BJ (cell line): ENCODE measurements at places on chromosomes 12 and 14.

GRCh38 chr14:43535231-43535838 is 971.7 kb downstream of the FSCB start:
- no peak for DNase-seq

GRCh38 chr12:88067301-88067700 is 38.1 kb upstream of the C12orf50 start:
- DNase-seq, result no peak

DNA sequence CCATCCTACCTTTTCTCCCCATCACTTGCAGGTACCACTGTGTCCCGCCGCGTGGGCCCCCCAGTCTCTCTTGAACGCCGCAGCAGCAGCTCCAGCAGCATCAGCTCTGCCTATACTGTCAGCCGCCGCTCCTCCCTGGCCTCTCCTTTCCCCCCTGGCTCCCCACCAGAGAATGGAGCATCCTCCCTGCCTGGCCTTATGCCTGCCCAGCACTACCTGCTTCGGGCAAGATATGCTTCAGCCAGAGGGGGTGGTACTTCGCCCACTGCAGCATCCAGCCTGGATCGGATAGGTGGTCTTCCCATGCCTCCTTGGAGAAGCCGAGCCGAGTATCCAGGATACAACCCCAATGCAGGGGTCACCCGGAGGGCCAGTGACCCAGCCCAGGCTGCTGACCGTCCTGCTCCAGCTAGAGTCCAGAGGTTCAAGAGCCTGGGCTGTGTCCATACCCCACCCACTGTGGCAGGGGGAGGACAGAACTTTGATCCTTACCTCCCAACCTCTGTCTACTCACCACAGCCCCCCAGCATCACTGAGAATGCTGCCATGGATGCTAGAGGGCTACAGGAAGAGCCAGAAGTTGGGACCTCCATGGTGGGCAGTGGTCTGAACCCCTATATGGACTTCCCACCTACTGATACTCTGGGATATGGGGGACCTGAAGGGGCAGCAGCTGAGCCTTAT is 9.2 kb downstream of the ARHGAP9 start:
- DNase-seq, result no peak

GRCh38 chr14:92650581-92651105 is 97.8 kb downstream of the LGMN start:
- DNase-seq, result no peak

DNA sequence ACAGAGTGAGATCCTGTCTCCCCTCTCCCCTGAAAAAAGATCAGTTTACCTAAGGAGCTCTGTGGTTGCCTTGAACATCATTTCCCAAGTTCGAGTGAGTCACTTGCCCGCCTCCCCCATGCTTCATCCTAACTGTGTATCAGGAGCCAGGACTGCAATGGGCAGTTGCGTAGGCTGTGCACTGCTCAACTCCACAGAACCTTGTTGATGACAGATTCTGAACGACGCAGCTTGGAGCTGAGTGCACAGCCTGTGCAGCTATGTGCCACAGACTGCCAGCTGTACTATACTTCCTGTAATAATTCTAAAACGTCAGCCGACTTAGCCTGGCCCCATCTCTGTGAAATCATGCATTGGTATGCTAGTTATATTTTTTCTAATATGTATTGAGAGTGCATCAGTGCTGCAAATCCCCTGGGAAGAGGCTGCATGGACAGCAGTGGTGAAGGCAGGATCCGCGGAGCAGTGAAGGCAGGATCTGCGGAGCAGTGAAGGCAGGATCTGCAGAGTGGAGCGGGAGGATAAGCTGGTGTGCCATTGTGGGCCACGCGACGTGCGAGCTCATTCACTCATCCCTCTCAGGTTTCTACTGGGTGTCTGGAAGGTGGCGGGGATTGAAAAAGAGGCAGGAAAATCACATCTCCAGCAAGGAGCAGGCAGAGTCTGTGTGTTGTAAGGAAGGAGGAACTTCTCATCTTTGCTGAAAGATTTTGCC is 80.8 kb downstream of the GALNT9 start:
- DNase-seq, result no peak

DNA sequence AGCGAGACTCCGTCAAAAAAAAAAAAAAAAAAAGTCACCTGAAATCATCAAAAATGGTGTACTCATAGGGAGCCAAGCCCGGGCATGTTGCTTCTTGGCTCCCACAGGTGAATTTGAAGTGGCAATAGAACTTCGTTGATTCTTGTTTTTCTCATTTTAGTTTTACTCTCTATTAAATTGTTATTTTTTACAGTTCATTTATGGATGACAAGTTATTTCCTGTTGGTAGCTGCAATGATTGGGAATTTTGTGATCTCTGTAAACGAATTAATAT is 1.3 kb downstream of the TM7SF3 start:
- DNase-seq, result no peak

GRCh38 chr14:71060274-71060673 is 153.0 kb downstream of the PCNX1 start:
- DNase-seq, result no peak

DNA sequence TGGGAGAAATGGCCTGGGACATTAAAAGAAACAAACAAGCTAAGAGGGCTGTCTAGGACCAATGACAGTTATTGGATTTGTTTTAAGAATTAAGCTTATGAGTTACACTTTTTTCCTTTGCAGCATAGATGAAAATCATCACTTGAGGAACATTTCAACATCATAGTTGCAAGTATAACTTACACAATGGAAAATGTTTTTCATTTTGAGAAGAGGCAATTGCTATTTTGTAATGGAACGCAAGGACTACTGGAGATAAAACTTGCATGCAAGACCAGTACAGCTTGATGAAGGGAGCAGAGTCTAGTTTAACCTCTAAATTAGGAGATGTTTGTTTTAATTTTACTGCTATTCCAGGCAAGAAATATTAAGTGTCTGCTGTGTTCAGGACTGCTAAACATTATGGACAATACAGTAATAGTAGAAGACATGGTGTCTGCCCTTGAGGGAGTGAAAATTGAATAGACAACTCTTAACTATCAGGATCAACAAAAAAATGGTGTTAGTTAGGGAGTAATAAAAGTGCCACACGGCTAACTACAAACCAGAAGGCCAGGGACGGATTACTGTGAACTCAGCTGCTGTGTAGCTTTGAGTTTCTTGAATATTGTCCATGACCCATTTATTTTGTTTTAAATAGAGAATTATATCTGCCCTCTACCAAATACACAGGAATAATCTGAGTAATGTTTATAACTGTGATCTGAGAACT is 374.5 kb downstream of the RAD51B start:
- DNase-seq, result no peak

GRCh38 chr12:53703756-53704155 is 23.5 kb downstream of the CALCOCO1 start:
- DNase-seq, result no peak

DNA sequence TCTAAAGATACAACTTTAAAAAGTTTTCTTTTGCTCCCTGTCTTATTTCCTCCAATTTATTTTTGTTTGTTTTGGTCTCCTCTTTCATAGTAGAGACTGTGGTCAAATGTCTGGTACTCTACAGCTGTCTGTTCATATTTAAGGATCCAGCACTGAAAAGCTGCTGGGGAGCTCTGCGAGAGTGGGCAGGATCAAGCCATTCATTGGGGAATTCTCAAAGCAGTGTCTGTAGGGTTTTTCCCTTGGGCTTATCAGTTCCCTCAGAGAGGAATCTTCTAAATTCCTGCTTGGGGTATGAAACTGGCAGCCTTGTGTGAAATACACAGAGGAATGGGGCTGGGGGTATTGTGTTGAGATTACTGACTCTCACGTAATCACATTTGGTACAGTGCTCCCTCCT is 52.3 kb downstream of the FNTB start:
- DNase-seq, result no peak

- DNase-seq, result no peak
These were observed 18.8 kb downstream of the SLC35F4 start for GRCh38 chr14:57847096-57847495.

DNA sequence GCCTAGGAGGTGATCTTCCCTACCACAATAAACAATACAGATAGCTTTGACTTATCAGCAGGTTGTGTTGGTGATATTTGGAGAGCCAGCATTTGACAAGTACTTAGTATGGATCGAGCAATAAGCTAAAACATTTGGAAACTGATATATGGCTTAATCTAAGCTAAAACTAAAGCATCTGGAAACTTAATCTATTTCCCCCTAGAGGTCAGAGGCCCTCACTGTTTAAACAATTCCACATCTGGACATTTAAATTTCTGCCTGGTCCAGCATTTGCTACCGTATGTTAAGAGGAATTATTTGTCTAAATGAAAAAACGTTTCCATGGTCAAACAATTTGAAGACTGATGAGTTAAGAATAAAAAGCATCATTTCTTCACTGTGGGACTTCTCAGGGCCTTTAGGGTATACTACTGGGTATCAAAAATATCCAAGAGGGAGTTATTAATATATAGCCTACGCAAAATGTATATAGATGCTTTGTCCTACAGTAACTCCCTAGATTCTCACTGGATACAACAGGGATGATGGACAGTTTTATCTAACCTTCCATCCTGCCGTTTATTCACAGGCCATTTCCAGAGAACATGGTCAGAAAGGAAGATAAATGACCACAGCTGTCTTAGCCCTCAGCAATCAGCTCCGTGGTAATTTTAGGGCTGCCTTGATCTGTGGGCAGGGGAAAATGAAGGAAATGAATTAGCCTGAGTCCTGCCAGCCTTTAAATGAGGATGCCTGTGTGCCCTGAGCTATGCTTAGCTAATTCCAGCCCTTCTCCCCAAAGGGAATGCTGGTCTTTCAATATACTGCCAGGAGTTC is 135.4 kb upstream of the NUDT4 start:
- DNase-seq, result no peak

DNA sequence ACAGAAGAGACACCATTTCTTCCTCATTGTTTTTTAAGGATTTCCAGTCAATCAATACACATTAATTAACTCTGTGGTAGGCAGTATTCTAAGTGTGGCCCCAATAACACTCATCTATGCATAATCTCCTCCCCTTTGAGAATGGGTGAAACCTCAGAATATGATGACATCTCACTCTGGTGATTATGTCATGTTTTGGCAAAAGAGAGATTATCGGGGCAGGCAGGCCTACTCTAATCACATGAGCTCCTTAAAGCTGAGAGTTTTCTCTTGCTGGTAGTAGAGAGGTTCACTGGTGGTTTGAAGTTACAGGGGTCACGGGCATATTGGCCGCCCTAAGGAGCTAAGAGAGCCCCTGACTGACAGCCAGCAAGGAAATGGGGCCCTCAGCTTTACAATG is 7.1 kb upstream of the LGMN start:
- no peak for DNase-seq

- no peak for DNase-seq
These were observed 15.3 kb upstream of the BCL7A start for GRCh38 chr12:122006186-122006926.

DNA sequence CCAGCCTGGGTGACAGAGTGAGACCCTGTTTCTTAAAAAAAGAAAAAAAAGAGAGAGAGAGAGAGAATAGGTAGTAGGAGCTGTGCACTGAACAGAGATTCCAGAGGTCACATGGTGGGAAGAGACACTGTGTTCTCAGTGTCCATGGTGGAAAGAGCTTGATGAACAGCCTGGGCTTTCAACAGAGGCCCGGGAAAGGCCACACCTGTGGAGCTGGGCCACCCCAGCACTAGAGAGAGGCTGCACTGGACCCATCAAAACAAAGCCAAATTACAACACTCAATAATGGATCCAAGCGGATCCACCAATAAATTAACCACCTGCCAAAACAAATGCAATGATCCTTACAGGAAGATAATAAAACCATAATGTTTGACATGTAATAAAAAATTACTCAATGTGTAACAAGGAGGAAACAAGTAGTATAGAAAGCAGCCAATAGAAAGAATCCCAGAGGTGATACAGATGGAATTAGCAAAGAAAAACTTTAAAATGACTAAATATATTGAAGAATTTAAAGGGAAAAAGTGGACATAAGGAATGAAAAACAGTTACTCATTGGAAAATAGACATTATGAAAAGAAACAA is 44.8 kb upstream of the BCL2L14 start:
- no peak for DNase-seq
